ENCODE measurements at places on chromosomes 5 and 9. TPM values are rescaled to one million over a fixed set of nuclear protein-coding genes. Genes with fewer than 3 reads are reported as not detected.

DNA sequence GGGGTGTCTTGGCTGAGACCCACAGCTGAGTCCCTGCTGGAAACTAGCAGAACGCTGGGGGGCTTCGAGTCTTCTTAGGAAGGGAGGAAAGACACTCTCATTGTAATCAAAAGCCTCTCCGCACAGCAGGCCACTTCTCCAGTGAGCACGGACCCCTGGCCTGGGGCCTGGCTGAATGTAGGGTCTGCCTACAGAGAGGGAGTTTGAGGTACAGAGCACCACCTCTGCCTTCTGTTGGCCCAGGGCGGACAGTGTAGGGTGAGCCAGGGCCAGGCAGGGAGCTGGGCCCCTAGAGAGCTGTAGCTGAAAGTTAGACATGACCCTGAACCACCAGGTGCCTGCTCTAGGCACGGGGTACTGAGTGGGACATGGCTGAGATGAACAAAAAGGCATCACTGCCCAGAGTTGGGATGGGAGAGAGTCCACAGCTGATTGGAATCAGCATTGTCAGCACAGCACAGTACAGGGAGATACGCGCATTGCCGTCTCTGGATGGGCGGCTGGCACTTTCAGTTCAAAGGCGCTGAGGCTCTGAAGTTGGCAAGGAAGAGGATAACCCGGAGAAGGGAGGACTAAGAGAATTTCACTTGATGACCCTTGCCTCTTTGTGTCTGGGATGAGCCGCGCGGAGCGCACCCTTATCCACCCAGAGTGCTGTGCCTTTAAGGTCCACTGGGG lies 363 bp upstream of the SLC25A48 start:
- DNase-seq: no peak

DNA sequence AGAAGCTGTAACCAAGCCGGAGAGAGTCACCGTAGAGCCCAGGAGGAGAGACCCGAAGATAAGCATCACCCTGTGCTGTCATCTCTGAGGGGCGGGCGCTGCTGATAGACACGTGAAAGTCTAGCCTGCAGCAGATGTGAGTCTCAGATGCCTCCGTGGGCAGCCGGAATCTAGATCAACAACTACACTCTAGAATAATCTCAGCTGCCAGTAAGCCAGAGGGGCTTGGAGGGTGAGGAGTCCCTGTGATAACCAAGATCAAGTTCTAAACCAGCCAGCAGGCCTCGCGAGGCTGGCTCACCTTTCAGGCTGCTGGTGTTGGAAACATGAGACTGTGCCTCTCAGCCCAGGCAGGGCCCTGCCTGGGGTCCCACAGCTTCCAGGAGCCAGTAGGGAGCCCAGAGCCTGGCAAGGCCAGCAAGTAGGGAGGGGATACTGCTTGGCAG lies 54.1 kb downstream of the DAPK1 start:
- no peak for DNase-seq

DNA sequence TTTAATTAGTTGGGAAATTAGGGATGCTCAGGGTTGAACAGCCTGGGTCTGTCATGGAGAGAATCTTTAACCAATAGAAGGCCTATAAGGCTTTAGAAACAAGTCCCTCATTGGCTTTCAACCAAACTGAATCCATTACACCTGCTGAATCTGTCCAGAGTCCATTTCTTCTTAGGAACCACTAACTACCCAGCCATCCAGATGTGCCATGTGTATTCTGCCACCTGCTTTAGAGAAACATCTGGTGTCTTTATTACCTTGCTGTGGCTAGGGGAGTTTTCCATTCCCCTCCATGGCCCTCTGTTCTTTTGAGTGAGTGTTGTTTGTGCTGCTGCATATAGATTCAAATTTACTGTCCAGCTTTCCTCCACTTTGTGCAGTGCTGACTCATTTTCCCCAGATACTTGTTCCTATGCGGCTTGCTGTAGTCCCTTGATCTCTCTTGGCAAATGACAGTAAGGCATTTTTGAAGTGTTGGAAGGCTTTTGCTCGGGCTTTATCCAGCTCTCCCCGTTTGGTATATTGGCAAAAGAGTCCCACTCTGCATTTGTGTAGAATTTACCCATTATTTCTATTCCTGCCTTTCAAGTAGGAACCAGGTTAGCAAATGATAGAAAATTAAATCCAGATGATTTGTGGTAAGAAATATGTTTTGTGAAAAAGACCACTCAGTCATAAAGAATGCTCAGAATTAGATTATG lies 54.6 kb downstream of the NLN start:
- no peak for DNase-seq

The PLEKHG4B gene
- 0.10 TPM for total RNA-seq

The PKD2L2 gene
- total RNA-seq: 0.63 TPM

The KCNIP1 gene
- total RNA-seq: not detected

The ADCY2 gene
- total RNA-seq: not detected

The TAS2R1 gene
- total RNA-seq: not detected

The FABP6 gene
- not detected for total RNA-seq

Data from B cell (primary cell).